Endodermal cell (in vitro differentiated cells): ENCODE measurements at places on chromosomes 1 and 21. TPM values are rescaled to one million over a fixed set of nuclear protein-coding genes. Genes with fewer than 3 reads are reported as not detected.

DNA sequence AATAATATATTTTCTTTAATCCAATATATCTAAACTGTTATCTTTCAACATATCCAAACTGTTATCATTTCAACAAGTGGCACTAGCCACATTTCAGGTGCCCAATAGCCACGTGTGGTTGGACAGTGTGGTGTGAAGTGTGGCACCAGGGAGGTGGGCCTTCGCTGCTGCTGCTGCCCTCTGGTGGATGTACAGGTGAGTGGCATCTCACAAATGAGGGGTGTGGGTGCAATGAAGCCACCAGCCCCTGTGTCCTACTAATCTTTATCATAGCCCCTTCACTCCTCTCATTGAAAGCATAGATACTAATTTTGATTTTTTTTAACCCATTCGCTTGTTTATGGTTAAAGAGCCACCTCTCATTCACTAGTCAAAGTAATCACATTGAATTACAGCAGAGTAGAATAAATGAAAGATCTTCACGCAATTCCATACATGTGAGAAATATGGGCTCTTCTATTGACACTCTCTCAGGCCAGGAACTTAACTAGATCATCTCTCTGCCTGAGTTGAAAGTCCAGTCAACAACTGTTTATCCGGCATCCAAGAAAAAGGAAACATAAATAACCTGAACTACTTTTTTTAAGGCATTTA is 499.2 kb downstream of the OMA1 start:
- peak; percentile 80 for DNase-seq

OR6Y1 gene
- not detected in 2 replicates for total RNA-seq

COL9A2 gene
- total RNA-seq, result 224 to 488 TPM (median 470 TPM) in 3 replicates

GPR89B gene
- total RNA-seq, result 20.4 and 26.6 TPM in 2 replicates

- peak; percentile 34 for DNase-seq
These were observed 45.9 kb downstream of the SLX9 start for GRCh38 chr21:44985441-44986401.
